ENCODE measurements at places on chromosomes 7 and 10.

DNA sequence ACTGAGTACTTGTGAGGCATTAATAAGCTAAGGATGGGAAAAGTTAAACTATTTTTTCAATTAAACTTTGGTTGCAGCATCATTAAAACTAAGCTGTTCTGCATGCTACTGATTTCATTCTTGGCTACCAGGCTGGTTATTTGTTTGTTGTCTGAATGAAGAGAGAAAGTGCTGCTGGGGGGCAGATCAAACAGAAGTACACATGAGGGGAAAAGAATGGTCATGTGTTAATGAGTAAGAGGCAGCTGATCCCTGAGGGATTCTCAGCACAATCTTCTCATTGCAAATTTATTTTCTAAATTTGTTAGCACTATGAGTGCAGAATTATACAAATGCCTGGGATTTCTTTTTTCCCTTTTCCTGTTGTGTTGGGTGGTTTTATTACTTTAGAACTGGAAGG is 213.2 kb upstream of the HPS1 start:
- no peak for DNase-seq

DNA sequence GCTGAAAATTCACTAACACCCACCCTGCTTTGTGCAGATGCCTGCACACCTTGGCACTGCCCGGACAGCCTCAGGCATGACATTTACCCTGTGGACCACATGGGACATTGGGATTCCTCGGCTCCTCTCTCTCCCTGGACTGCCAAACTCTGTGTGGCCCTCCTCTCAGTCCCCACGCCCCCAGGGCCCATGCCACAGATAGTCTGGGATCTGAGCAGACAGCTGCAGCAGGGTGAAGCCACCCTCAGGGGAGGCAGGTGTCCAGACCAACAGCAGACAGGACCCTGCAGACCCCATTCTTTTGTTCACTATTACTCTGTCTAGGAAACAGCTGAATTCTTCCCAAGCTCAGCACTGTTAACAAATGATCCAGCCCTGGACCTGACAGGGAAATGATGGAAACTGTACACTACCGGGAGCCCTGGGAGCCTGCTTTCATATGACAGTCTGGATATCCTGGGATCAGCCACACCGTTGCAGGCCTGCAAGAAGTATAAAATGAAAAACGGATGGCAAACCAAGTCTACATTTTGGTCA is 83.4 kb downstream of the VOPP1 start:
- DNase-seq: no peak

- no peak for DNase-seq
These were observed 115.3 kb downstream of the PIP4K2A start for GRCh38 chr10:22599048-22599561.

DNA sequence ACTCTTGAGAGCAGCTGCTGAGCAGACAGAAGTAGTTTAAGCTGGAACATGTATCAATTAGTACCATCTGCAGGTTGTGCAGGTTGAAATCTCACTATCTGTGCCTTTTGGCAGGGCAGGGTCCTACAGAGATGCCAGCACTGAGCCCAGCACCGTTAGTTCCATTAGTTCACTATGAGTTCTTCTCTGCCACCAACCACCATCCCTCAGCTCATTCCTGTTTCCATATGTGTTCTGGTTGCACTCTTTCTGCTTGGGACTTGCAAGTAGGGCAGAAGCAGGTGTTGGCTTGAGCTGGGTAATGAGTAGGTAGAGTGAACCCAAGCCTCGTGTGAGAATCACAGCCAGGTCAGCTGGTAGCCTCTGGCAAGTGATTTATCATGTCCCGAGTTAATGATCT is 2.8 kb downstream of the SMO start:
- no peak for DNase-seq

DNA sequence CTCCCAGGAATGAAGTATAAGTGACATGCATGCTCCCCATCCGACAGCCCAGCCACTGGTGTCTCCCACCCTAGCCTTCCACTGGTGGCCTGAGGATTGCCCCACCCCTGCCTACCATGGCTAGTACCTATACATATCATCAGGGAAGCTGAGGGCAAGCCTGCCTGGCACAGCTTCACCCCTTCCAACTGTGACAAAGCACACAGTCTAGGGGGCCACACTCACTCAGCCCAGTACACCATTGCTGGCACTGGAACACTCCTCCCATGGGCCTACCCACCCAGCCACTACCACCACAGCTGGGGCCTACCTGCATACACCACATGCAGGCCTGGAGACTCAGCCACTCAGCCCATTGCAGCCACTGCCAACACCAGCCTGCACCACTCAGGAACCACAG is 393.1 kb upstream of the STEAP1 start:
- DNase-seq: no peak

DNA sequence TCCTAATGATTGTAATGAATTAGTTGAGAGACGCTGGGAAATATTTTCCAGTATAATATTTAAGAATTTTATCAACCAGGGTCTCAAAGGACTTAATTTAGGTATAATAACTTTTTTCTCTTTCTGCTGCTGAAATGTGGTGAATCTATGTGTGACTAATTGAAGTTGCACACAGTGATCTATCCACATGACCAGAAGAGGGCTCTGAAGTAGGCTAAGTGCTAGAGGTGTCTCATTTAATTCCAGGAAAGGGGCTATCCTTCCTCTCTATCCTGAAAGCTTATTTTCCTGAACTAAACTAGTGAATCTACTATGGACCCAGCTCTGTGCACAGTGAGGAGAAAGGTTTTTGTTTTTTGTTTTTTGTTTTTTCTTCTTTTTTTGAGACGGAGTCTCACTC is 294.4 kb upstream of the MYO3A start:
- DNase-seq: no peak

Data from esophagus squamous epithelium (tissue), 5 donors.